T-helper 17 cell (primary cell): ENCODE measurements at places on chromosomes 2 and 18. TPM values are rescaled to one million over a fixed set of nuclear protein-coding genes. Genes with fewer than 3 reads are reported as not detected.

- no peak for DNase-seq
- no peak overlapping the region for H3K4me3 ChIP-seq
- no peaks in the 10 kb centered on the region for H3K4me1 ChIP-seq
These were observed 145.1 kb downstream of the B3GNT2 start for GRCh38 chr2:62340994-62341484.

The ACADL gene
- not detected for total RNA-seq

The VWA3B gene
- total RNA-seq, result not detected

The DLX1 gene
- total RNA-seq, result not detected

- H3K27ac ChIP-seq, result no peak overlapping the region
- DNase-seq, result no peak
- H3K27me3 ChIP-seq, result no peaks in the 10 kb centered on the region
- no peaks in the 10 kb centered on the region for H3K4me1 ChIP-seq
These were observed 670.4 kb downstream of the CBLN2 start for GRCh38 chr18:71873695-71874094.

GRCh38 chr2:129165006-129165405, 814.5 kb upstream of the RAB6C start:
- H3K27ac ChIP-seq, result no peak overlapping the region
- H3K4me3 ChIP-seq, result no peak overlapping the region
- H3K27me3 ChIP-seq, result no peaks in the 10 kb centered on the region

The RABL2A gene
- 18.8 TPM for total RNA-seq

DNA sequence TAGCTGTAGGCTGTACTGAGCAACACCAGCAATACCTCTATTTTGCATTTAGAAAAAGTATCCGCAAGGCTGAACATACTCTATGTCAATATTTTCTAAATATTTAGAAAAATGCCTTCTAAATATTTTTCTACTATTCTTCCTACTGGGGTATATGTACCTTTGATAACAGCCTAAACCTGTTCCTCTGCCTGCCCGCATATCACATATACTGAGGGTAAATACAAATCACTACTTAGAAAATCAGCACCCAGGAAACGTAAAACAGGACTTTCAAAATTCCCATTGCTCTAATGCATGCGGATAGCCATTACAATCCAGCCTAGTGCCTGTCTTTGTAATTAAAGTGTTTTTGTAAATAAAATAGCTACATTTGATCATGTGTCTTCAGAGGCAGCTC, 56.1 kb downstream of the NCKAP5 start:
- DNase-seq, result no peak
- H3K4me3 ChIP-seq, result no peak overlapping the region
- H3K27ac ChIP-seq, result no peak overlapping the region
- H3K36me3 ChIP-seq, result no peaks in the 10 kb centered on the region
- no peaks in the 10 kb centered on the region for H3K4me1 ChIP-seq

- DNase-seq, result no peak
- no peaks in the 10 kb centered on the region for H3K36me3 ChIP-seq
- no peaks in the 10 kb centered on the region for H3K27me3 ChIP-seq
These were observed 14.5 kb upstream of the ASPRV1 start for GRCh38 chr2:69975853-69976462.

The REG1B gene
- total RNA-seq, result not detected

The RALB gene
- 17.5 TPM for total RNA-seq

- DNase-seq, result no peak
- H3K4me1 ChIP-seq, result peaks cover 7% of the 10 kb centered on the region
- no peak overlapping the region for H3K4me3 ChIP-seq
- peaks cover 6% of the 10 kb centered on the region for H3K36me3 ChIP-seq
- no peak overlapping the region for H3K27ac ChIP-seq
- no peaks in the 10 kb centered on the region for H3K27me3 ChIP-seq
These were observed 40.9 kb downstream of the RNF144A start for GRCh38 chr2:6957910-6958615.

GRCh38 chr2:37809525-37809924, 115.6 kb upstream of the RMDN2 start:
- no peak overlapping the region for H3K27ac ChIP-seq
- H3K36me3 ChIP-seq, result peaks cover 3% of the 10 kb centered on the region
- no peaks in the 10 kb centered on the region for H3K27me3 ChIP-seq
- H3K4me1 ChIP-seq, result peaks cover 11% of the 10 kb centered on the region
- no peak for DNase-seq
- no peak overlapping the region for H3K4me3 ChIP-seq

The GAREM1 gene
- total RNA-seq, result 0.13 TPM

The STARD6 gene
- not detected for total RNA-seq

- no peaks in the 10 kb centered on the region for H3K27me3 ChIP-seq
- no peak overlapping the region for H3K4me3 ChIP-seq
- DNase-seq, result no peak
- no peak overlapping the region for H3K27ac ChIP-seq
- no peaks in the 10 kb centered on the region for H3K36me3 ChIP-seq
These were observed 171.1 kb downstream of the ZFP36L2 start for GRCh38 chr2:43055086-43055912.

The SLC9A4 gene
- total RNA-seq, result 0.12 TPM

DNA sequence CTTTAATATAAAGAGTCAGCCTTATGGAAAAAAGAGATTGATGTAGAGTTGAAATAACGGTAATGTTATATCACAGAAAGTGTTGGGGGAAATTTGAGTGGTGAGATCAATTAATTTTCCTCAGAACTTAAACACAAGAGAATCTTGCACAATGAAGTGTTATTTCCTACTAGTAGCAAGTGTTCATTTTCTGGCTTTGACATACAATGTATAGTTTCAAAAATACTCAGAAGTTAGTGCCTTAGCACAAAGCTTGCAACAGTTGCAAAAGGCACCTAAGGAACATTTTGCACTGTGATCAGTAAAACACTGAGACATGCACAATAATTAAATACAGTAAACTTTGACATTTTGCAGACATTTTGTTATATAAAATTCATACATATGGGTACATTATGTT, 161.2 kb downstream of the CD226 start:
- DNase-seq, result no peak
- no peaks in the 10 kb centered on the region for H3K4me1 ChIP-seq
- H3K36me3 ChIP-seq, result no peaks in the 10 kb centered on the region
- H3K27ac ChIP-seq, result no peak overlapping the region
- no peaks in the 10 kb centered on the region for H3K27me3 ChIP-seq

DNA sequence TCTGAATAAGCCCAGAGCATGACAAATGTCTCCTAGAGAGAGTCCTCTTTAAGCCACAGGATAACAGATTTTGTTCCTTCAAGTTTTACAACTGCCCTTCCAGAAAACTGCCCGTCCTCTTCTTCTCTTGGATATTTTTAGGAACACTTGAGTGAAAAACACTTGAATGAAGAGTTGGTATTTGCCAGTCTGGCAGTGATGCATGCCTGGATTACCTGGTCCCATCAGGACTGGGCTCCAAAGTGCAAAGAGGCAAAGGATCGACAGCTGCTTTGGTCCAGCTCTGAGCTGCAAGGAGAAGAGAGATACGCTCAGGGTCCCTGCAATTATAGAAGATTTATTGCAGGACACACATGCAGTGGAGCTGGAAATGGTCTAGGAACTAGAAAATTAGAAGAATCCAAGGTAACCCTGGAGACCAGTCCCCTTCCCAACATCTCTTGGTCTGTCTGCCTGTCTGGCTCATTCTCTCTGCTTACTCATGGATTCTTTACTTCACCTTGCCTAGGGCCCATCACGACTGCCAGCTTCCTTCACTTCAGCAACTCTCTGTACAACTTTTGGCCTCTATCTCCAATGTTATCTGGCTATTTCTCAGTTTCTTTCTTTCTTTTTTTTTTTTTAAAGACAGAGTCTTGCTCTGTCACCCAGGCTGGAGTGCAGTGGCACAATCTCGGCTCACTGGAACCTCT, 112.1 kb upstream of the SIX2 start:
- no peak overlapping the region for H3K27ac ChIP-seq
- no peak overlapping the region for H3K4me3 ChIP-seq
- no peaks in the 10 kb centered on the region for H3K36me3 ChIP-seq
- H3K4me1 ChIP-seq, result no peaks in the 10 kb centered on the region
- DNase-seq, result no peak

DNA sequence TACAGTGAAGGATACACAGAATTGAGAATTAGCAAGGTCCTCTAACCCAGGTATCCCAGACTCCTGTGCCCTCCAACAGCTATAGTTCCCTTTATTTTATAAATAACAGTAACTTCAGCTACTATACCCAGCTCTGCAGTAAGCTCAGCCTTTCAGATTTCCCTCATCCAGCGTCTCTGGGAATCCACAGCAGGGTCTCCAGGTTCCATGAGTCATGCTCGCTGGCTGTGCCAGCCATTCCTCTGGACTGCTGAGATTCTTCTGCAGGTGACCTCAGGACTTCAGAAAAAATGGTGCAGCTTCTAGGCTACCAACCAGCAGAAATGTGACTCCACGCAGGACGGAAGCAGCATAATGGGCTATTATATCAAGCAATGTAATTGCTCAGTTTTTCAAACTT, 419.3 kb downstream of the ZNF516 start:
- no peak overlapping the region for H3K4me3 ChIP-seq
- no peak overlapping the region for H3K27ac ChIP-seq
- DNase-seq, result no peak
- H3K27me3 ChIP-seq, result peaks cover 16% of the 10 kb centered on the region
- no peaks in the 10 kb centered on the region for H3K36me3 ChIP-seq

The WNT6 gene
- not detected for total RNA-seq
